GM03348 (cell line): ENCODE measurements at places on chromosomes 13 and 19.

GRCh38 chr13:39110518-39111097, 72.4 kb downstream of the NHLRC3 start:
- no peak for DNase-seq

- peak; percentile 27 for DNase-seq
Observed at GRCh38 chr13:93066187-93066586, 160.4 kb upstream of the GPC6 start.

DNA sequence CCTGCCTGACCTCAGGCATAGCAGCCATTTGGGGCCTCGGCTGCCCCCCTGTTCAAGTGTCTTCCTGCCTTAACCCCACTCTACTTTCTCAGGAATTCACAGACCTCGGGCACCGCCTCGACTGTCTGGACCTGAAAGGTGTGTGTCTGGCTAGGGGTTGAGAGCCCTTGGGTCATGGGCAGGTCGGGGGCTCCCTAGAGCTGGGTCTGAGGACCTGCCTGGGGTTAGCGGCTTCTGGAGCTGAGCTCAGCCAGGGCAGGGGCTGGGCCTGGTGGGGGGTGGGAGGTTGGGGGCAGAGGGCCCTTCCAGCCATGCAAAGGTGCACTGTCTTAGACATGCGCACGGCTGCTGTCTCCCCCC, 20.7 kb downstream of the NKPD1 start:
- DNase-seq = no peak

GRCh38 chr13:112131713-112132113, 64.8 kb downstream of the SOX1 start:
- no peak for DNase-seq

DNA sequence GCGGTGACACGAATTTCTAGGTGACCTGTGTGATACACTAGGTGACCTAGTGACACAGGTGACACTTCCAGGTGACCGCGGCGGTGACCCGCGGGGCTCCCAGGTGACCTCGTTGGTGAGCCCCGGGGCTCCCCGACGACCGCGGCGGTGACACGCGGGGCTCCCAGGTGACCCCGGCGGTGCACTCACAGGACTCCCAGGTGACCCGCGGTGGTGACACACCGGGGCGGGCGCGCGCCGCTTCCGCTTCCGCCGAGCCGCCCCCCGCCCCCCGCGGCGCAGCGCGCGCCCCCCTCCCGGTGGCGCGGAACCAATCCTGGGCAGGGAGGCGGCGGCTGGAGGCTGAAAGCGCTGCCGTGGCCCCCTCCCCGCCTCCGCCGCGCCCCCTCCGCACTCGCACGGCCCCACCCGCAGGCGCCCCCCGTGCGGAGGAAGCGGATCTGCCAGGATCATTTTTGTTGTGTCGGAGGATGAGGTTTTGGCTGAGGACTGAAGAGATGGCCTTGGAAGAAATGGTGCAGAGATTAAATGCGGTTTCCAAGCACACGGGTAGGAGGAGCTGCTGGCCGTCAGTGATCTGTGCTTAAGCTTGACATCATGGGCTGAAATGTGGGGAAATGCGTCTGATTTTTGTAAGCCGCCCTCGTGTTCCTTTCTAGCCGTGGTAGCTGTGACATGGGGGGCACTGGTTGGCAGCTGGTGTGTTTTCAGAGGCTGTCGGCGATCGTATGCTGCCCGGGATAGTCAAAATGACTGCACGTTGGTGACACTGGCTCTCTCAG, at the start of gene MCF2L:
TSS of gene MCF2L (plus strand) at position 305 of the 782 bp plus-strand sequence. CDS start at position 471, 166 bp downstream.
- peak; percentile 52 for DNase-seq

DNA sequence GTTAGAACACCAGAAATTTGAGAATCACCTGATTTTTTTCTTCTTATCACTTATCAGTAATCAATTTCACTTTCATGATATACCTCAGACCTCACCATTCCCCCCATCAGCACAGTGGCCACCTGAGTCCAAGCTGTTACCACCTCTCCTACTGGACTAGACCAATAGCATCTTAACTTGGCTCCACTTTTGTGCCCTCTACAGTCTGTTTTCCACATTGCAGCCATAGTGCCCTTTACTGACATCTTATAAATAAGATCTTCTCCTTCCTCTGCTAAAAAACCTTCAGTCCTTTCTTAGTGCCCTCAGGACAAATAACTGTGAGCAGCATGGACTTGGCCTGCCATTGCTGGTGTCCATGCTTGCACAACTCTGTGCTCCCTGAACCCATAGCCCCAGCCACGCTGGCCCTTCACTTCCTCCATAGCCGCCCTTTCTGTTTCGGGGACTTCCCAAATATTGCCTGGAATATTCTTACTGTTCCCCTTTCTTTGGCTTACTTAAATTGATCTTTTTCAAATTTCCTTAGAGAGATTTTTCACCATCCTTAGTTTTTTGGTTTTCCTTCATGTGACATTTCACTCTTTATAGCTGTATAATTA, 380.8 kb downstream of the LMO7 start:
- DNase-seq = peak; percentile 16

- no peak for DNase-seq
Observed at GRCh38 chr13:52779103-52779502, 39.5 kb upstream of the CNMD start.

DNA sequence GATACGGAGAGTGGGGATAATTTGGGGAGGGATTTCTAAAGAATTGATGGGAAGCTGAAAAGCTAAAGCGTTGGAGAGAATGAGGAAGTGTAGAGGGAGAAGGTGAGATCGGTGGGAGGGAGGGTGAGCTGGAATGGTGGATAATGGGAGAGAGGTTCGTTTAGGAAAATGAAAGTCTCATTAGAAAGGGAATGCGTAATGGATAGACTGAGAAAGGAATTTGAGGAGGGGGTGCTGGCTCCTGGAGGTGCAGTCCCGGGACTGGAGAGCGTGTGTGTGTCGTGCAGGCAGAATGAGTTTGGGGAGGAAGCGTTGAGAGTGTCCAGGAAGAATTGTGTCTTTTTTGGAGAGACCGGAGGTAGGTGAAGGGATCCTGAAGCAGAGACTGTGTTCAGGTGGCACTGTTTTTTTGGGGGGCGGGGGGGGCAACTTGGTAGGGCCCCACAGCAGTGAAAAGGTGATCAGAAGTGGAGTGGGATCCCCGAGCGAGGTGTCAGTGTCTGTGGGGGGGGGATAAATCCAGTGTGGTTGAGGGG, 1.4 kb downstream of the ACTN4 start:
- no peak for DNase-seq

DNA sequence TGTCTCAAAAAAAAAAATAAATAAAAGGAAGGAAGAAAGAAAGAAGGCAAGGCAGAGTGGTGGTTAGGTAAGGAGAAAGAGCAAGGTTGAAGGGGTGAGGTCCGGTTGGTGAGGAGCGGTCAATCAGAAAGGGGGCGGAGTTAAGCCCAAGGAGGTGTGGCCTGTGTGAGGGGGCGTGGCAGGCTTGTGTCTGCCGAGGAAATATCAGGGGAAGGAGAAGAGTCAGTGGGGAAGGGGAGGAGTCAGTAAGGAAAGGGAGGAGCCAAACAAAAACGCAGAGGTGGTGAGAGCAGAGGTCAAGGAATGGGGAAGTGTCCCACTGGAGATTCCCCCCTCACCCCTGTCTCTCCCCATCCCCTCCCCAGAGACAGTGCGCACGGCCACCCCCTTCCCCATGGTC, 5.9 kb downstream of the CACNG7 start:
- DNase-seq = no peak

- DNase-seq = peak; percentile 30
Observed at GRCh38 chr19:1941146-1942077, at the start of gene CSNK1G2. CSNK1G2 (plus strand) TSS chr19:1941172; CDS start chr19:1969773, 28,601 bp downstream.

DNA sequence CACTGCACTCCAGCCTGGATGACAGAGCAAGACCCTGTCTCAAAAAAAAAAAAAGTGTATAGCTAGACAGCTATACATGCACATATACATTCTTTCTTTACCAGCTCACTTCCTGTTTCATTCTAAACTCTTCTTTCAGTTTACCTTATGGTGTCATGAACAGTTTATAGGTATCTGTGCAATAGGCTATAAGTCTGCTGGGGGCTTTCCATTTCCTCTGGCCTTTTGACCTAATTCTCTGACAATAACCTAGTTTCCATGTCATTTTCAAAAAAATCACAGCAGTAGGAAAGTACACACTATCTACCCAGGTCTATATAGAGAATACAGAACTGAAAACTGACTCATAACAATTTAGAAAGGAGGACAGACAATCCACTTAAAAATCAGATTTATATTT, 24.4 kb upstream of the URAD start:
- DNase-seq = no peak

GRCh38 chr13:36090592-36090991, 40.6 kb downstream of the DCLK1 start:
- DNase-seq = peak; percentile 26

DNA sequence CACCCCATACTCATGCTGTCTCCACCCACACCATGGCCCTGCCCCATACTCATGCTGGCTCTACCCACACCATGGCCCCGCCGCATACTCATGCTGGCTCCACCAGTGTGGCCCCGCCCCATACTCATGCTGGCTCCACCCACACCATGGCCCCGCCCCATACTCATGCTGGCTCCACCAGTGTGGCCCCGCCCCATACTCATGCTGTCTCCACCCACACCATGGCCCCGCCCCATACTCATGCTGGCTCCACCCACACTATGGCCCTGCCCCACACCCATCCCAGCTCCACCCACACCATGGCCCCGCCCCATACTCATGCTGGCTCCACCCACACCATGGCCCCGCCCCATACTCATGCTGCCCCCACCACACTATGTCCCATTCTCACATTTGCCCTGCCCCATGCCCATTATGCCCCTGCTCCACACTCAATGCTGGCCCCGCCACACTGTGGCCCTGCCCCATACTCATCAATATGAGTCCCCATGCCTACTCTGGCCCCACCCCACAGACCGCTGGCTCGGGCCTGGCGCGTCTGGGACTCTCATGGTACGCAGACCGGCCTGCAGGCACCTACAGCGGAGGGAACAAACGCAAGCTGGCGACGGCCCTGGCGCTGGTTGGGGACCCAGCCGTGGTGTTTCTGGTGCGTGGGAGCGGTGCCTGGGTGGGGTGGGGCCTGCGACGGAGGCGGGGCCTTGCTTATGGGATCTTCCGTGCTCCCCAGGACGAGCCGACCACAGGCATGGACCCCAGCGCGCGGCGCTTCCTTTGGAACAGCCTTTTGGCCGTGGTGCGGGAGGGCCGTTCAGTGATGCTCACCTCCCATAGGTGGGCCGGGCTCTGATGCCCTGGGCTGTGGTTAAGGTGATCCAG, 3.7 kb upstream of the ARHGAP45 start:
- DNase-seq = no peak

DNA sequence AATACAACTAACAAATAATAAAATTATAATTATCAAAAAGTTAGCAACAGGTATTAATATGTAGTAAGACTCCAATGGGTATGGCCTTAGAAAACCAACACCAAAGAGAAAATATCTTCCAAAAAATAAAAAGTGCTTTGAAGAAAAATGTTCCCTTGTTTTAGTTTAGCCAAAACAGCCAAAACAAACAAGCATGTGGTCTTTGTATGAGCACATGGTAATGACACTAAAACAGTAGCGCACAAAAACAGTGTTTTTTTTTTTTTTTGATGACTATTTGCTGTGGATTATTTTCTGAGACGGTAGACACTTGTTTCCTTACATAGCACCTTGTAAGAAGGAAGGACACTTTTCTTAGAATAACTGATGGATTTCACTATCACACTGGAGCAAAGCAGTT, 459.3 kb downstream of the ITGBL1 start:
- DNase-seq = no peak

DNA sequence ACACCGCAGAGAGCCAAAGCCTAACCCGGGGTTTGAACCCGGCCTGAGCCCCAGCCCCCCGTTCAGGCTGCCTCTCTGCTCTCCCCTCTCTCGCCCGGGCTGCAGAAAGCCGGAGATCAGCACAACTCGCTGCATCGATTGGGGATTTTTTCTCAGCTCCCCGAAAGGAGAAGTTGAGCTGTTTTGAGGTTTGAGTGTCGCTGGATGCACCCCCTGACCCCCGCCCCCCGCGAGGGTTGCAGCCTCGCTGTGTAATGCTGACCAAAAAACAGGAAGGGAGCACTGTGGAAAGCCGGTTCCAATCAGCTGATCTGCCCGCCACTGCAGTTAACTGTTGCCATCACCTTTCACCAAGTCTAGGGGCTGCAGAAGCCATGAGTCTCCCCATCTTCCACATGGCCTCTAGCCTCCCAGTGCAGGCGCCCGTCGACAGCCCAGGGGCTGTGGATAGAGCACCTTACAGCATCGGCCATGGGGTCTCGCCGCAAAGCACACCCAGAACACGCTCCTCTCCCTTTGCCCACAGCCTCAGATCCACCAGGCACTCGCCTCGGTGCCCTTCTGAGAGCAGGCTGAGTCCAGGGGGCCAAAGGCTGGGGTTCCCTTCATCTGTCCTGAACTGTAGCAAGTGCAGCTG, 34.5 kb downstream of the MYO9B start:
- DNase-seq = no peak

- no peak for DNase-seq
Observed at GRCh38 chr19:46460055-46460454, 11.3 kb downstream of the PNMA8A start.
